Fibroblast of villous mesenchyme (primary cell): ENCODE measurements at places on chromosomes 4 and X. TPM values are rescaled to one million over a fixed set of nuclear protein-coding genes. Genes with fewer than 3 reads are reported as not detected.

AFM gene
- not detected in 2 replicates for total RNA-seq

CYBB gene
- under 0.01 and 0.32 TPM in 2 replicates for total RNA-seq

HTR2C gene
- total RNA-seq: under 0.01 TPM in 2 replicates

C1GALT1C1 gene
- total RNA-seq: 35.4 and 84.2 TPM in 2 replicates

- DNase-seq: no peak
These were observed 35.2 kb downstream of the EGF start for GRCh38 chr4:109947918-109948317.

GRCh38 chrX:30880058-30880457 lies 9.0 kb downstream of the TAB3 start:
- DNase-seq: no peak

GRCh38 chr4:109406337-109406931 lies 27.2 kb upstream of the SEC24B start:
- DNase-seq: peak; percentile 69

DNA sequence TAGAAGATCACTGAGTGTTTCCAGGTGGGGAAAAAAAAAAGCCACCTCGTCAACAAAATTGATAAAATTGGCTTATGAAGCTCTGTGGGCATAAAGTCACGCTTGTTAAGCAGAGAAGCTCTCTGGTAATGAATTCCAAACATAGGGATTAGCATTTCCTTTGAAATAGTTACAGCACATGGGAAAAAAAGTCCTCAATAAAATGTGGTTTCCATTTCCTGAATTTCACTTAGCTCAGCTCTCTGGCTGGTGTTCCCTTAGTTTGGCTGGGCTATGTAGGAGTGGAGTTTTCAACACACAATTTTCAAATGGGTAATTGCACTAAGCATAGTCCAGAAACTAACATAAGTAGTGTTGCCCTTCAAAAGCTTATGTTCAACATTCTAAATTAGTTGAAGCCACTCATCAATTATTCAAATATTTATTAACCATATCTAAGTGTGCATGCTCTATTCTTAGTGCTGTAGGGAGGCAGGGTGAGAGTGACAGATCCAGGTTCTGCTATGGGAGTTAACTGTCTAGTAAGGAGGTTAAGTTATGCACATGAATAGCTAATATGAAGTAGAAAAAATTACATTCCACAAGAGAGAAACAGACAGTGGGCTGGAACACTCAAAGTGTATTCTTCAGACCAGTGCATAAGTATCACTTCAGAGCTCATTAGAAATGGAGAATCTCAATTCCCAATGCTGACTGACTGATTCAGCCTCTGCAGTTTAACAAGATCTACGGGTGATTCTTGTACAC lies 445.7 kb downstream of the SMARCA1 start:
- no peak for DNase-seq

- DNase-seq: no peak
These were observed 17.0 kb downstream of the ADH6 start for GRCh38 chr4:99202094-99202493.
